Skeletal muscle tissue (tissue), 5 donors: ENCODE measurements at places on chromosomes 16 and 17. TPM values are rescaled to one million over a fixed set of nuclear protein-coding genes. Genes with fewer than 3 reads are reported as not detected.

PNMT gene
- 0.52 TPM for total RNA-seq

HASPIN gene
- total RNA-seq, result 2.6 TPM

SPNS3 gene
- not detected for total RNA-seq

ATP2A3 gene
- 3.7 TPM for total RNA-seq

CDH3 gene
- total RNA-seq, result not detected

TP53TG3D gene
- 1.0 TPM for total RNA-seq

OTOP3 gene
- total RNA-seq, result not detected

HCRT gene
- not detected for total RNA-seq
